ENCODE measurements at places on chromosomes 2 and 18. TPM values are rescaled to one million over a fixed set of nuclear protein-coding genes. Genes with fewer than 3 reads are reported as not detected.

Gene SLC38A11
- not detected for total RNA-seq

Gene CYRIA
- 10.2 TPM for total RNA-seq

GRCh38 chr2:26978061-26978596 is 7.7 kb downstream of the MAPRE3 start:
- no peak for DNase-seq

- no peak for DNase-seq
Measured at GRCh38 chr2:230828272-230828961, 36.3 kb upstream of the ITM2C start.

GRCh38 chr18:45517181-45517741 is 98.0 kb upstream of the SLC14A2 start:
- no peak for DNase-seq

DNA sequence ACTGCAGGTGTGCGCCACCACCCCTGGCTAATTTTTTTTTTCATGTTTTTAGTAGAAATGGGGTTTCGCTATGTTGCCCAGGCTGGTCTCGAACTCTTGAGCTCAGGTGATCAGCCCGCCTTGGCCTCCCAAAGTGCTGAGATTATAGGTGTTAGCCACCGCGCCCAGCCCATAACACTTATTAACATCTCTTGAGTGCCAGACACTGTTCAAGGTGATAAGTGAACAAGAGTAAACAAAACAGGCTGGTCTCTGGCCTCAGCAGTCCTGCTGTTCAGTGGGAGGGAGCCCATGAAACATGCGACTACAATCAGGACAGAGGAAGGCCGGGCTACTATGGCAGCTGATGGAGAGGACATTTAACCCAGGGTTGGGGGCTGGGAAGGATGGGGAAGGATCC is 42.3 kb downstream of the KCTD1 start:
- DNase-seq, result no peak

- DNase-seq, result no peak
Measured at GRCh38 chr2:174691201-174691779, 73.0 kb downstream of the CHRNA1 start.
